ENCODE measurements at places on chromosomes 11 and 22.

DNA sequence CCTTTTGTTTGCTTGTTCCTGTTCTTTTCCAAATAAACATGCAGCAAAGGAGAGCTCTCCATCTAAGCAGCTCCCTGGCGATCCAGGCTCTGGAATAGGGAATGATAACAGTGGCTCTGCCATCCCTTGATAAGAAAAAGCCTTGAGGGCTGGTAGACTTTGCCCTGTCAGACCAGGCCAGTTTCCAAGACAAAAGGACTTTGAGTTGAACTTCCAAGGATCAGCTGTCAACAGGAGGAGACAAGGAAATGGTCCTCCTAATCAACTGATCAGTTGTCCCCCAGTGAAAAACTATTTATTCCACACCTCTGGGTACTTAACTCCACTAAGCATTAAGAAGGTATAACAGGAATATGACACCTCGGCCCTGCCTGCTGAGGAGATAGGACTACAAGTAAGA lies 127.8 kb downstream of the PARVA start:
- DNase-seq = no peak

DNA sequence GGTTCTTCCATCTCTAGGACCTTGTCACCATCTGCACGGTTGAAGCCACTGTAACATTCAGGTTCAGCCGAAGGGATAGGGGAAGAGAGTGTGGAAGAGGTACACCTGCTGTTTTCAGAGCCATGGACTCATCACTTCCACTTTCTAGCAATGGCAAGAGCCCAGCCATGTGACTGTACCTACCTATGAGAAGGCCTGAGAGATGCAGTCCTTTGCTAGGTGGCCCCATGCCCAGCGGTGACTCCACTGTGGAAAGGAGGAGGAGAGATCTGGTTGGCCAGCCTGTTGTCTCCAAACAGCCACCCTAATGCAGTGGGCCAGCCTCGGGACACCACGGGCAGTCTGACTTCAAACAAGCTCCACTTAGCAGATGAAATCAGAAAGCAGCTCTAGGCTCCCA lies 16.0 kb downstream of the RASD2 start:
- no peak for DNase-seq

DNA sequence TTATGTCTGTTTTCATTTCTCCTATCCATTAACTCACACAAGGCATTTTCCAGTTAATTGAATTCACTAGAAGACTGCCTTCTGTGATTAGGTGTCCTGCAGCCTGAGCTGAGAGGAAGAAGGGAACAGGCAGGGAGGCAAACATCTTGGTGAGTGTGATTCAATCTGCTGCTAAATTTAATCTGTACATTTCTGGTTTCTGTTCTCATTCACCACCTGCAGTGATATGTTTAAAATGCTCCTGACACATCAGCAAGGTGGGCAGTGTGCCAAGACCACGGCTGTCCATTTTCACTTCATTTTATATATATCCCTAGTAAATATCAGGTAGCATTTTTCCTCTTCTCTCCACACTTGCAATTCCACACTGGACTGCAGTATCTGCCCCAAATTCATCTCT lies 416.5 kb downstream of the TMEM135 start:
- no peak for DNase-seq

- DNase-seq = no peak
These were observed 1.6 kb downstream of the SLC22A24 start for GRCh38 chr11:63142459-63142858.

GRCh38 chr11:47378010-47378835 lies at the start of gene SPI1:
SPI1 (minus strand) TSS chr11:47378547; CDS start chr11:47378353, 194 bp downstream.
- DNase-seq = no peak

DNA sequence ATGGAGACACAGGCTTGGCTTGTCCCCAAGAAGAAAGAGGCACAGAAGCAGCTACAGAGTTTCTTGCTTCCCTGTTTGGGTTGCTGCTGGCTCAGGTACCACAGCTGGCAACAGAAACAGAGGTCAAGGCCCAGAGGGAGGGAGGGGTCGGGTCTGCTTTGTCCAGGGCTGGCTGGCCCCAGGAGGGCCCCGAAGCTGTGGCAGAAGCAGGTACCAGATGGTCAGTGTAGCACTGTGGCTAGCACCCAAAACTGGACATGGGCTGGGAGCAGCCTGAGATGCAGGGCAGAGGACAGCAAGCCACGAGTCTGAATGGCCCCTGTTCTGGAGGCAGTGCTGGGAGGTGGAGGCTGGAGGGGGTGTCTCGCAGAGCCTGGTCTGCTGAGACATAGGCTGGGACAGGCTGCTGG lies 52.3 kb upstream of the CCDC188 start:
- no peak for DNase-seq

DNA sequence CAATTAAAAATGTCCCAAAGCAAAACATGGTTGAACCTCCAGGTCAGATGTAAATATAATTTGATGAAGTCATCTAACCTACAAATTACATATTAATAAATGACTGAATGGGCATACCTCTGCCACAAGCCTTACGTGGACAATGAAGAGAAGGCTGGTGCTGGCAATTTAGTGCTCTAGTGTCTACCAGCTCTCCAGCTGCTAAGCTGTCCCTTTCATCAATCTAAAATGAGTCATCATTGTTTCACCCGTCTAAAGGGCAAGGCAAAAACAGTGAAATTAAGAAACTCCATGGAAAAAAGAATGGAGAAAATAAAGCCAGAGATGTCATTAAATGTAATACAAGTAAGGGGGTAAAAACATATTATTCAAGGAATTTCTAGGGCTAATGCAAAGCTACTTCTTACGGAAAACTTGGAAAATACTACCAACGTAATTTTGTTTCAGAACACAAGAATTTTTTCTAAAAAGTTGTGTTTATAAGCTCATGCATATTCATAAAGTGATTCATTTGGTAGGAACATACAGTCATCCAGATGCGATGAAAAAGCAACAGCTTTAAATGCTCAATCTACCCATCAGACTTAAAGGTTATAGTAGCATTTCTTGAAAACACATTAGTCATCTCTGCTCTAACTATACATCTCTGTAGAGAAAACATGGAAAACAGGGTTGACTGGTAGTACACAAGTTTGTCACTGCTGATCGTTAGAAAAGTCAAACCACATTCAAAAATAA lies 71.5 kb downstream of the SIK3 start:
- peak; percentile 69 for DNase-seq

- peak; percentile 9 for DNase-seq
These were observed 3.2 kb upstream of the KRTAP5-10 start for GRCh38 chr11:71562120-71562519.

GRCh38 chr22:44026630-44027511 lies 2.8 kb downstream of the PARVB start:
- DNase-seq = peak; percentile 52

- DNase-seq = no peak
These were observed 70.4 kb downstream of the LRRC32 start for GRCh38 chr11:76600124-76600655.

DNA sequence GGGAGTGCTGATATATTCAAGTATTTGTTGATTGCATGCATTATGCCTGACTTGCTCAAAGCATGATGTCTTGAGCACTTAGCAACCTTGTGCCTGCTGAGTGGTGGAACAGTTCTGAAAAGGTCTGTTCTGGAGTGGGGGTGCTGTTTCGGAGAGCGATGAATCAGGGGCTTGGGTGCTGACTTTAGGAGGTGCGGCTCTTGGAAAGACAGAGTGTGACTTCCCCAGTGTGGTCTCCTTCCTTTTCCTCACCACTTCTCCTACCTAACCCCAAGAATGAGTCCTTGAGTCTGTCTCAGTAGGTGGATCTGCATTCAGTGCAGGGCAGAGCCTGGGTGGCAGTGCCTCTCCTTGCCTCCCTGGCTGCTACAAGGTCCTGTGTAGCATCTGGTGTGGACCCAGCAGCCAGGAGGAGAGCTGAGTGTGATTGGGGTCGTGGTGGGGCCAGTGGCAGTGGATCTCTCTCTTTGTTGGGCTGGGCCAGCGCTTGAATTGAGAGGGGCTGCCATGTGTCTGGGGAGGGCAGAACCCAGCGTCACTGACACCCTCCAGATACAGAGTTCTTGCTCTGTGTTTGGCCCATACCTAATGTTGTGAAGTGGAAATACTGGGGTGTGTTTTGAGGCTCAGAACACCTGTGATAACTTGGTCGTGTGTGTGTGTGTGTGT lies 35.9 kb downstream of the ST3GAL4 start:
- no peak for DNase-seq

DNA sequence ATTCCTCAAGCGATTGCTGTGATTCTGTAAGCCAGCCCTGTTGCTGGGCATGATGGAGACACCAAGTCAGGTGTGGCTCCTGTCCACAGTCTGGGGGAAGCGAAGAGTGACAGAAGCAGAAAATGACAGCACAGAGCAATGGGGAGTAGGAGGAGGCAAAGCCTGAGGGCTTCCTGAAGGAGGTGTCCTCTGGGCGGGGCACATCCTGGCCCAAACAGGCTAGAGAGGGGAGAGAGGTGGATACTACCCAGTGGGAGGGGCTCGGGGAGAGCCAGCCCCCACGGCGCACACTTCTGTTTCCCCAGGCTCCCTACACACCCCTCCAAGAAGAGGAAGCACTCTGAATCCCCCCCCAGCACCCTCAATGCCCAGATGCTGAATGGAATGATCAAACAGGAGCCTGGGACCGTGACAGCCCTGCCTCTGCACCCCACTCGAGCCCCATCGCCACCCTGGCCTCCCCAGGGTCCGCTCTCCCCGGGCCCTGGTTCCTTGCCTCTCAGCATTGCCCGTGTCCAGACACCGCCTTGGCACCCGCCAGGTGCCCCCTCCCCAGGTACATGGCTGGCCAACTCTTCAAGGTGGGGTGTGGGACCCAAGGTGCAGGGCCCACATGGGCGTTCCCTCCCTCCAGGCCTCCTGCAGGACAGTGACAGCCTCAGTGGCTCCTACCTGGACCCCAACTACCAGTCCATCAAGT lies 18.9 kb downstream of the MYRF start:
- DNase-seq = no peak

Measured in fibroblast of skin of scalp (primary cell).